T1000 (cell line): ENCODE measurements at places on chromosomes 6 and 20.

DNA sequence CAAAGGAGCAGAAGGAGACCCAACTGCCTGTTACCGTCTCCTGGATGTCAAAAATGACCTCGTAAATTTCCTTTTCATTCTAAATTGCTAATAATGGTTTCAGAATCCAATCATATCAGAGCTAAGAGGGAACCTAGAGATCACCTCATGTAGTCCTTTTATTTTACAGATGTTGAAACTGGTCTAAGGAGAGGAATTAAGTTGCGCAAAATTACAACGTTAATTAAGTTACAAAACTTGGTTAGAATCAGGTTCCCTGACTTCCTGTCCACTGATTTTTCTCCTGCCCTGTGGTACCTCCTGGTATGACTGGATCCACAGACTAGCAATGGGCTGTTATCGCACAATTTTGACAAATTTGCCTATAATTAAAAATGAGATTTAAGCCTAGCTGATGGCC, 9.0 kb upstream of the STK38 start:
- no peak for DNase-seq

GRCh38 chr20:33127422-33128097, 40.4 kb upstream of the BPIFA2 start:
- DNase-seq, result no peak

DNA sequence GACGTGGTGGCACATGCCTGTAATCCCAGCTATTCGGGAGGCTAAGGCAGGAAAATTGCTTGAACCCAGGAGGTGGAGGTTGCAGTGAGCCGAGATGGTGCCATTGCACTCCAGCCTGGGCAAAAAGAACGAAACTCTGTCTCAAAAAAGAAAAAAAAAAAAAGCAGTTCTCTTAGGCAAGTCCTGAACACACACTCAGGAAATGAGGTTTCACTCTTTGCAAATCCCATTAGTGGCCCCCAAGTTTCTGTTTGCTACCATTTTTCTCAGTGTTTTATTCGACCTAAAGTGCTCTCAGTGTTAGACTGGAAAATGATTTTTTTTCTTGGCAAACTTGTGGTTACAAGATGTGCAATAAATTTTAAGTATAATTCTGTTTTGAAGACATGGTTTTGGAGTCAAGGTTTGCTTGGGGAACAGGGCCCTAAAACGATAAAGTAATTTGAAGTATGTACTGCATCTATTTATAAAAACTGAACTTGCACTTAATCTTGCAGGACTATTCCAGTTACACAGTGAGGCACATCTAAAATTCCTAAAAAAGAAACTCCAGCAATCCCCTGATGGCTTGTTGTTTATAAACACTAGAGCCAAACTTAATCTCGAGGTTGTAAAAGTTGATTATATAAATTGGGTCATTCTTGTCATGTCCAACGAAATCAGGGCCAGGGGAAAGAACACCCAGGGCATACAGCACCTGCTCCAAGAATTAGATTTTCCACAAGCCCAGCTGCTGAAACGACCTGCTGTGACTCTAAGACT, 42.6 kb downstream of the MAP1LC3A start:
- DNase-seq, result no peak

GRCh38 chr20:62484478-62484877, 8.7 kb upstream of the GATA5 start:
- DNase-seq, result no peak

DNA sequence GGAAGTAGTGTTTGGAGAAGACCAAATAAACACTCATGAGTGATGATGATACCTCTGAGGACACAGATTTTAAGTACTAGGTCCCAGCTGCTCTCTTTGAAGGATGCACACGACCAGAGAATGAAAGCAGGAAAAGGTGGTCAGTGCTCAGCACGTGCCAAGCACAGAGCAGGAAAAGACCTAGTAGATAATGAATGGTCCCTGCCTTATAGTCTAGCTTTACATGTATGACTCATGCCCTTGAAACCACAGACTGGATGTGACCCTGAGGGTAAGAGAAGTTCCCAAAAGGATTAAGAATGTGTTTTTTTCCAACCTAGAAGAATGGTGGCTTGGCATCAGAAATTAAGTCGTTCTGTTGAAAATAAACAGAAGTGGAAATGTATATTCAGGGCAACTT, 2.8 kb upstream of the MC3R start:
- no peak for DNase-seq

DNA sequence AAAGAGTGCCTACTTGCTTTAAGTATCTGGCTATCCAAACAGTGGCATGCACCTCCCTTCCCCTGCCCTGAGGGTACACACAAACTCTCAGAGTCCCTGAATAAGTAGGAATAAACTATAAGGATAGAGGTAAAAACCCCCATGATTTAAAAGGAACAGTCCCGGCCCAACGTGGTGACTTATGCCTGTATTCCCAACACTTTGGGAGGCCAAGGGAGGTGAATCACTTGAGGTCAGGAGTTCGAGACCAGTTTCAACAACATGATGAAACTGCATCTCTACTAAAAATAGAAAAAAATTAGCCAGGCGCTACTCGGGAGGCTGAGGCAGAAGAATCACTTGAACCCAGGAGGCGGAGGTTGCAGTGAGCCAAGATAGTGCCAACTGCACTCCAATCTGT, 22.2 kb downstream of the SAMHD1 start:
- no peak for DNase-seq

DNA sequence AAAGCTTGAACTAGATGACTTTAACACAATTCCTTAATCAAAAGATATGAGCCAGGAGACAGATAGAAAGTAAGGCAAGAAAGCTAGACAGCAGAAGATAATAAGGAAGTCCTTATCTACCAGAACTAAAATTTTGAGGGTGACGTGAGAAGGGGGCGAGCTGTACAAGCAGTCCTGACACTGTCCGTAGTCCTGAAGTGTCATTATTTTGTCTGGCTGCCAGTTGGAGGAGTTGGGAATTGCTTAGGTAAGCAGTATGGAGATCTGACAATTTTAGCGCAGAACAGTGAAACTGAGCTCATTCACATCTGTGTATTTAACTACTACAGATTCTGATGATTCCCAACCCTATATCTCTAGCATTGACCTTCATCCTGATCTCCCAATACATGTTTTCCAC, 25.8 kb upstream of the CEP85L start:
- no peak for DNase-seq

DNA sequence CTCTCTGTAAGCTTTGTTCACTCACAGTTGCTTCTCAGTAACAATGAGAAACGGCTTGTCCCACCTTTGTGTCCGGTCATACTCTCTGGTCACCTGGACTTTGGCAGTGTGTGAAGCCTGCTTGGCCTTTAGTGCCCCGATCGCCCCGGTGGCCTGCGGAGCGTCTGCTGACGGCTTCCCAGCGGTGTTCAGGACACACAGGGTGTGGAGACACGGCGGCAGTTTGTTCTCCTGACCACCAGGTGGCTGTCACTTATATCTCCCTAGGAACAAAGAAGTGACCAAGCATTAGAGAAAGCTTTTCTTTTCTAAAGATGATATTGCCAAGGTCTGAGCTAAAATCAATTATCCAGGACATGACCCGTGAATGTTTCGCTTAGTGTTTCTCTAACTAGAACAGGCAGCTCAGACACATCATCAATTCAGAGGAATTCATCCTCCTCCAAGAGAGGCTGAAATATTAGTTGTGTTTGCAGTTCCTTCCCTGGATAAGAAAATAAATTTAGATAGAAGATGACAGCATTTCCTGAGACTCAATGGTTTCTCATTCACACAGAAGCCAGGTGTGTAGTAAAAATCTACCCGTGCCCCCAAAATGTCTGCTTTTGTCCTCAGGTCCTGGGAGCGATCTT, 167.4 kb upstream of the THBS2 start:
- DNase-seq, result no peak

DNA sequence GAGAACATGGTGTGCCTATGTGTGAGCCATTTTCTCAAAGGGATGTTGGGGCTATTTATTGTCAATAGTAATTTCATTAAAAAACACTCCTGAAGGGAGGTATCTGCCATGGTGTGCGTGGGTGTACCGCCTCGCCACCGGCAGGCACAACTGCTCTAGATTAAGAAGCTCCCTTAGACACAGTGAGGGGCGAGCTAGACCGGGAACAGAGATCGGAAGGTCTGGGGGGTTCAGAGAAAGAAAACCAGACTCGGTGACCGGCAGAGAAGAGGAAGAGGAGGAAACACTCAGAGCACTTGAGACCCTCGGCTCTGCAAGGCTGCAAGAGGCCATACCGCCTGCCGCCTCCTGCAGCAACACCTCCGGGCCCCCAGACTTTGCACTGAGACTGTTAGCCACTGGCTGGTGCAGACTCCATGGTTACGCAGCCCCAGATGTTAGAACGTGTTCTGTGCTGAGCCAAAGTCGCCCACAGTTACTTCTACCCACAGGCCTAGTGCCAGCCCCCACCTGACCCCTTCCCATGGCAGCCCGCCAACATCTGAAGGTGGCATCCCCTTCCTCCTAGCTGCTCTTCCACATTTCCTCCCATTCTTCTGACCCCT, 18.1 kb downstream of the PXDC1 start:
- DNase-seq, result no peak

DNA sequence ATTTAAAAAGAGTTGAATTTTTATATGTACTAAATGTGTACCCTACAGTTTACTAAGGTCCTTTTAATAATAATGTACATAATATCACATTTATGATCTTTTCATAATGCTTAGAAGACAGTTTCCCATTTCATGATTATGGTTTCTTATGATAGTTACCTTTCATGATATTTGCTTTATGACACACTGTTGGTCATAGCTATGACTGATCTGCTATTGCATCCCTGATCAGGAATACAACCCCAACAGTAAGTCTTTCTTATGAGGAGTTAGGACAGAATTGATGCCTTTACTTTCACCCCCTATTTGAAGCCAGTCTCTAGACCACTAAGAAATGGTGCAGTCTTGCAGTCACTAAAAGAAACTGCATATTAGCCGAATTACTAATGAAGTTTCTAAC, 31.0 kb downstream of the LCA5 start:
- DNase-seq, result no peak

DNA sequence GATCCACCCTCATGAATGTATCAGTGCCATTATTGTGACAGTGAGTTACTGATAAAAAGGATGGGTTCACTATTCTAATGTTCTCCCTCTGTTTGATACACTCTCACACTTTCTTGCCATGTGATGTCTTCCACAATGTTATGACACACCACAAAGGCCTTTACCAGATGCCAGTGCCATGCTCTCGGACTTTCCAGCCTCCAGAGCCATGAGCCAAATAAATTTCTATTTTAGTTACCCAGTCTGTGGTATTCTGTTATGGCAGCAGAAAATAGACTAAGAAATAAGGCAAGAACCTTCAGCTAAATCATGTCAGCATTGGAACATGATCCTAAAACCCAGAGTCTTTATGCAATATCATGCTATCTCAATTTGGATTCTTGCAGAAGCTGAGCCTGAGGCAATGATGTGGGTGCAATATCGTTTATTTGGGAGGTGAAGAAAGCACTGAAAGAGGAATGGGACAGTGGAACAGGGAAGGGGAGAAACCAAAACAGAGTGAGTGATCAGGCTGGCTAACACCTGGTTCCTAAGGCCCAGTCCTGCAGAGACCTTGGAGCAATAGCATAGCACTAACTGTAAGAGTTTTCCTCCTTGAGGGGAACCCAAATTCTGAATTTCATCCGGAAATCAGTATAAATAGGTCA, 130.4 kb upstream of the LRFN2 start:
- no peak for DNase-seq

- DNase-seq, result no peak
Measured at GRCh38 chr6:118444796-118445195, 103.3 kb upstream of the PLN start.

DNA sequence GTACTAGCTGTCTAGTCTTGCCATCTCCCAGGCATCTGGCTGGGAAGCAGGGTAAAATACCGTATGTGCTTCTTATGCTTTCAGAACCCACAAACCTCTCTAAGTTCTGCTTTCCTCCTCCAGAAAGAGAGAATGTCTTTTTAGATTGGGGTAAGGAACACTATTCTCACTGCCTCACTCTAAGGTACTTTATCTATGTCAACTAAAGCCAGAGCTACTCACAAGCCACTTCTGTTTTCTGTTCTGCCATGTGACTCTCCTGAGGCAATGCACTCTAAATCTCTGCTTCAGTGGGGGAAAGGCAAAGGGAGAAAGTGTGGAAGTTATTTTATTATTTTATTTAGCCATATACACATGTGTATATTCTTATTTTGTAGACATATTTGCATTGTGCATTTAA, 15.6 kb downstream of the MEP1A start:
- no peak for DNase-seq

DNA sequence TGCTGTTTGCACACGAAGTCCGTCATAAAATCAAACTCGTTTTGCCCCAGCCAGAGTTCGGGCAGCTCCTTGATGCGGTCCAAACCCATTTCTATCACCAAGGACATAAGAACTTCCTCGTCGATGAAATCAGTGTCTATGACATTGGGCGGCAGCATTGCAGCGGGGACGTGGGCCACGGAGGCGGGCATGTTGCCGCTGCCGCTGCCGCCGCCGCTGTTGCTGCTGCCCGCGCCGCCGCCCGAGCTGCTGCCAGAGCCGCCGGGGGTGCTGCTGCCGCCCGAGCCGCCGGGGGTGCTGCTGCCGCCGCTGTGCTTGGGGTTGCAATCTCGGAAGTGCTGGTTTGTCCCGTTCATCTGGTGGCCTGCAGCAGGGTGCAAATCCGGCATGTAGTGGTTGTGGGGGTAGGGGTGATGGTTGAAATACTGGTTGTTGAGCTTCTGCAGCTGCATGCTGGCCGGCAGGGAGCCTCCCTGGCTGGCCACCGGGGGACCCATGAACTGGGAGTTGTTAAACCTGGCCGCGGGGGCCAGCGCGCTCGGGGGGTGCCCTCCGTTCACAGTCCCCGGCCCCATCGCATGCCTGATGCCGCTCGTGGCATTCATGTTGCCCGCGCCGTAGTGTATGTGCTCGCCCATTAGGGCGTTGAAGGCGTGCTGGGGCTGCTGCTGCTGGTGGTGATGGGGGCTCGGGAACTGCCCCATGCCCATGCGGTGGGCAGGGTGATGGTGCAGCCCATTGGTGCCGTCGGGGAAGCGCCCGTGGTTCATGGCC, 1.1 kb downstream of the CITED2 start:
- peak; percentile 45 for DNase-seq
